ENCODE measurements at places on chromosomes 7 and 10. TPM values are rescaled to one million over a fixed set of nuclear protein-coding genes. Genes with fewer than 3 reads are reported as not detected.
A peak's percentile ranks its signal among the peaks of the same experiment; 100 is the strongest.

DNA sequence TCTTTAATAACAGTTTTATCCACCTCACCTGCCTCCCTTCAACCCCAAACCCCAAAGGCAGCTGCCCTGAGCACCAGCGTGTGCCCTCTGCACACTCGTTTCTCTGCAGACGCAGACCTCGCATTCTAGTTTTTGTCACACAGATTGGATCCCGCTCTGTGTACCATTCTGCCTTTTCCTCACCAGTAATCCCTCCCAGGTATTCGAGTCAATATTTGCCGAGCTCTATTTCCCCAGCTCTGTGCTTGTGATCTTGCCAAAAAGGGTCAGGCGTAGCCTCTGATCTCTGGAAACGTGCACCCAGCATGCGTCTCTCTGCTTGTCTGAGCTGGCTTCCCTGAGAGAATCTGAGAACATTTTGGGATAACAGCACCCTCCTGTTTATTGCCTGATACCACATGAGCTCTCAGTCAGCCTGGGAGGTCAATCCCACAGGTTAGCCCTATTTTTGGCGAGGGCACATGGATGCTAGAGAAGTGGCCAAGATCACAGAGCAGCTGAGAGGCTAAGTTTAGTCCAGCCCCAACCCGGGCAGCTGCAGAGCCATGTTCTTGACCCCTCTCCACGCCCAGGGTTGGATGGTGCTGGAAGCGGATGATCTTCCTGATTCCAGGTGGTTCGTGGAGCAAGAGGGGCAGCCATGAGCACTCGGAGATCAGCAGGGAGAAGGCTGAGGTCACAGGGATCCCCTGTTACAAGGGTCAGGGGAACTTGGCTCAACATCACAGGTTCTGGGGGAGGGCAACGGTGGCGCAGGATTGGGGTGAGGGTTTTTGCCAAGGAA lies 29.1 kb downstream of the FOXL3 start:
- DNase-seq = no peak

DNA sequence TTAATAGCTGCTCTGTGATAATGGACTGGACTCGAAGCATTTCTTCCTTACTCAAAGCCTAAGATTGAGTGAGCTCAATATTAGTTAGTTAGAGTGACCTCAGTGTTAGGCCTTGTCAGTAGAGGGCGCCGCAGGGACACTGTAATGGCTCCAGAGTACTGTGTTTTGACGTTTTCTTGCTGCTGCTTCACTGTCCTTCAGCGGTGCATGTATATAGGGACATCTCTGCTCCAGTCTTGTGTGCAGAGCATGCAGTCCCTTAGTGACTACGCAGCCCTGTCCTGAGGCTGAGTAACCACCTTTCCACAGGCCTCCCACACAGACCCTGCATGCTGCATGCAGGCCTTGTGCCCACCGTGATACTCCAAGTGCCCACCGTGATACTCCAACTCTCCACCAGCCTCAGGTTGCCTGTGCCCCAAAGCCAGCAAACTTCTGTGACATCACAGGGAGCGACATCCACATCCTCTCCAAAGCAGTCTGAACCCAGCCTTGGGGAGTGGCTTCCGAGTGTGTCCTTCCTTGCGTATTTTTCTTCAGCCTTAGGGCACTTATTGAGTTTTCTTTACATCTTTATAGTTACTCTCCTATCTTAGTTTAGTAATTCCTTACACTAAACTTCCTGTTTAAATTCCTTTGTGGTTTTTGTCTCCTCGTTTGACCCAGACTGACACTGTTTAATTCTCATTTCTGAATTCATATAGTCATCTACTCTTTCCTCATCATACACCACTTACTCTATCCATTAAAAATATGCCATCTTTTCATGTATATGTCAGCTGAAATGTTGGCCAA lies 118.2 kb downstream of the JAZF1 start:
- DNase-seq = no peak

DNA sequence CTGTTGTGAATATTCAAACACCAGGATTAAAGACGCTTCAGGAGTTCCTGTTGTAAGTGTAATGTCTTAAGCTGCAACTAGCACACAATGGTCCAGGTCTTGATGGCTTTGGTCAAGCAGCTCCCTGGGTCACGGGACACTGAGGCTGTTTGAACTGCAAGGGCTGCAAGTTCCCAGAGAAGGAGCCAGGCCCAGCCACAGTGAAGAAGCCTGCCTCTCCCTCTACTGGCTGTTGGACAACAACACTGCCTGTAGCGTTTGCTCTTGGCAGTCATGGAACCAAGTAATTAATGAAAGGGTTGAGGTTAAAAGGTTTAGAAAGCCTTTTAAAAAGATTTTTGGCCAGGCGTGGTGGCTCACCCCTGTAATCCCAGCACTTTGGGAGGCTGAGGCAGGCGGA lies 31.9 kb upstream of the GUSB start:
- DNase-seq = peak; percentile 55

GRCh38 chr7:1698201-1698600 lies 28.1 kb downstream of the ELFN1 start:
- no peak for DNase-seq

The NUTM2E gene
- not detected for total RNA-seq

- DNase-seq = no peak
Observed at GRCh38 chr10:122013311-122013780, 24.4 kb downstream of the TACC2 start.

The GIMAP4 gene
- 19.3 TPM for total RNA-seq

The PLAU gene
- 5.2 TPM for total RNA-seq

The FAM25G gene
- not detected for total RNA-seq

GRCh38 chr10:27794157-27794556 lies 48.5 kb upstream of the MKX start:
- DNase-seq = no peak

DNA sequence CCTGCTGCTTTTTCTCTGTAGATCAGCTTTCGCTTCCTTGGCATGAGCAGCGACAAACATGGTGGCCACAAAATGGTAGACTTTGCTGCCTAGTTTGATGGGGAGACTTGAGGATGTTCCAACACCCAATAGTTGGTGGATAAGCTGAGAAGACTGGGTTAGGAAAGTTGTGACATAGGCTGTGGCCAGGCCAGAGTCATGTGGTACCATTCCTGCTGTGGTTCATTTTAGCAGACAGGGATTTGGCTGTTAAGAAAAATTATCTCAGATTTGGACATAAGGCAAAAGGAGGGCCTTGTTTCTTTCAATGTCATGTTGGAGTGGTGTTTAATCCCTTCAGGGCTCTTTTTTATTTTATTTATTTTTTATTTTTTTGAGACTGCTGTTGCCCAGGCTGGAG lies 26.6 kb upstream of the FAM180A start:
- no peak for DNase-seq

GRCh38 chr10:113540845-113541548 lies 11.9 kb upstream of the HABP2 start:
- no peak for DNase-seq

DNA sequence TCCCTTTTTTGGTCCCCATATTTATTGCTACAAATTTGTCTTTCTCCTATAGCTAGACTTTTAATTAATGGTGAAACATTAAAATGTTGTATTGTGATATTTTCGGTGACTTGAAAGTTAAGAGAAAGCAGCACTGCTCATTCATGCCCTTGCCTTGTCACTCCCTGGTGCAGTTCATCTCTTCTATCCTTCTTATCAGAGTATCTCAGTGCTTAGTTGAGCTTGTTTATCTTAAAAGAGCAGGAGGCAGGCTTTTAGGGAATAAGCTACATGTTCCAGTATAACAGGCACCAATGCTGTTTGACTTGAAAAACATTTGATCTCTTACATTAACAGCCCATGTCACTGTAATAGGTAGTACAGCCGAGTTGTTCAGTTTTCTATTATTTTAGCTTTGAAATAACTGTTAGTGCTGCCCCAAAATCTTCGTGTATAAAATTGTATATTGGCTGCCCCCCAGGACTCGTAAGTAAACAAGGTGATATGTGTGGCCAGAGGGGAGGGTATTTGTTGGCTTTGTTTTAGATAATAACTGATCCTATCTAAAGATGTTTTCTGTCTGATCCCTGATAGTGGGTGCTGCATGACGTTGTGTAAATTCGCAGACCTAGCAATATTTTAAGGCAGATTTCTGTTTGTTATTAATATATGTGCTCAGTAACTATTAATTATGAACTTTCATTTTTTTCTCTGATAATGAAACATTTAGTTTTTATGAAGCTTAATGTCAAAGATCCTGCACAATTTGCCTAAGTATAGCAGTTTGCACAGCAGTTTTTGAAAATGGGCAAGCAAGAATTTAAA lies 96.5 kb downstream of the BTRC start:
- no peak for DNase-seq

The PRKG1 gene
- 36.9 TPM for total RNA-seq

The SMKR1 gene
- total RNA-seq = not detected

The ATP6V0E2 gene
- 29.2 TPM for total RNA-seq

DNA sequence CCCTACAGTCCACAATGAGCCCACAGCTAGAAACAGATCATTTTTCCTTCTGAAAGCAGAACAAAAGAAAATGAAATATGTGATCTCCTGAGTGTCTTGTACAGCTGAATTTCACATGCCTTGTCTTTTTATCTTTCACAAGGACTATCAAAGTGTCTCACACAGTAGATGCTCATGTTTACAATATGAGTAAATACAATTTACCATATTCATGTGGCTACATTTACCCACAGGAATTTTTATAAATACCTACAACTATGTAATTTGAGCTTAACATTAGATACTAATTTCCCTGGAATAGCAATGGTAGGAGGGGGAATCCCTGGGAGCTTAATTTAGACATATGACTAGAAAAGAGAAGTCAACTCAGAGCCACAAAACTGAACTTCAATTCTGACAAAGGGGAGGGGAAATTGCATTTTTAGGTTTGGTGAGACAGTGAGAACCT lies 186.2 kb downstream of the MACC1 start:
- DNase-seq = no peak

GRCh38 chr7:94012746-94013145 lies 8.6 kb upstream of the BET1 start:
- no peak for DNase-seq

All from breast epithelium (tissue), 4 donors.